H7 (cell line): ENCODE measurements at places on chromosomes 2 and 18.
A peak's percentile ranks its signal among the peaks of the same experiment; 100 is the strongest.

GRCh38 chr2:79627237-79627636 lies 114.4 kb downstream of the CTNNA2 start:
- no peak for DNase-seq

DNA sequence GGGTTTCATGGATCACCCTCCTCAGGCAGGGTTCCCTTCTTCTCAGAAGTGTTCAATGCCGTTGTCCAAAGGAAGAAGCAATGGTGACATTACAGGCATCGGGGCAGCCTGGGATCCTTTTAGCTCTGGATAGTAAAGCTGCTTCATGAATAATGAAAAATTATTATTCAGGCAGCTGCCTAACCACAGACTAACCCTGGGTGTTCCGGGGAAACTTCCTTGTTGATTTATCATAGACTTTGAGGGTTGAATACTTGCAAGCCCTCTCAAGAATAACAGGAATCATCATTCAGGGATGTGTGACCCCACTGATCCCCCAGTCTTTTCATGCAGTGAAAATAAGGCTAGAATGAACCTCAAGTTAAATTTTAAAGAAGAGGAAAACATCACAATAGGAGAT lies 419.4 kb downstream of the MEIS1 start:
- DNase-seq, result no peak

DNA sequence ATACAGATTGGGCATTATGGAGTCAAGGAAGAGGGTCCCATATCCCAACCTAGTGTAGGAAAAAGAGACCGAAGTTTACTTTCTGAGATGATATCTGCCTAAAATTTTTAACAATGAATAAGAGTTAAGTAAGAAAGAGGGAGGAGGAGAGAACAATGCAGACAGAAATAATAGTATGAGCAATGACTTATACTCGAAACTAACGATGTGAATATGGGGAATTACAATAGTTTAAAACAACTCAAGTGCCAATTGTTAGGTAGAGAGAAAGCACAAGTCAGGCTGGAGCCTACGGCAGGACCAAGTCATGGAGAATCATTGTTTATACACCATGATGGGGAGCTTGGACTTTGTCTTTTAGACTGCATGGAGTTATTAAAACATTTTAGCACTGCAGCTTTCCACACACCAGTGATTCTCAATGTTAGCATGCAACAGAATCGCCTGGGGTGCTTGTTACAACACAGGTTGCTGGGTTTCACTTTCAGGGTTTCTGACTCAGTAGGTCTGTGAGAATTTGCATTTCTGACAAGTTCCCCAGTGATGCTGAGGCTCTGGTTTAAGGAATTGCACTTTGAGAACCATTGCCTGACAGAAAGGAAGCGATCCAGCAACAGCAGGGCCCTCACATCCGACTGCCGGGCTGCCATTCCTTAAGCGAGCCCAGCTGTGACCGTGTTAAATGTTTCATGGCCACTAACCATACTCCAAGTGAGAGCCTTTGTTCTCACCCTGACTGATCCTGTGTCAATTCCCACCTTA lies 511.2 kb downstream of the DCDC2C start:
- no peak for DNase-seq

DNA sequence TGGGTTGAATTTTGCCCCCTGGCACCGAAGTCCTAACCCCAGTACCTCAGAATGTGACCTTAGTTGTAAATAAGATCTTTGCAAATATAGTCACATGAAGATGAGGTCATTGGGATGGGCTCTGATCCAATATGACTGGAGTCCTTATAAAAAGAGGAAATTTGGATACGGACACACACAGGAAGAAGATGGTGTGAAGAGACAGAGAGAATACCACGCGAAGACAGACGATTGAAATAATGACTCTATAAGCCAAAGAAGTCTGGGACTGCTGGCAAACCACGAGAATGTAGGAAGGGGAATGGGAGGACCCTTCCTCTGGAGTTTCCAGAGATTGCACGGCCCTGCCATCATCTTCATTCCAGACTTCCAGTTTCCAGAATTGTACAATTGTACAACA lies 98.6 kb downstream of the CPO start:
- DNase-seq, result no peak

- DNase-seq, result no peak
Measured at GRCh38 chr18:31057051-31057450, 14.5 kb upstream of the DSC3 start.

GRCh38 chr18:25365242-25365641 lies 13.3 kb upstream of the ZNF521 start:
- DNase-seq, result no peak

GRCh38 chr2:136530146-136530545 lies 235.2 kb upstream of the THSD7B start:
- DNase-seq, result no peak

DNA sequence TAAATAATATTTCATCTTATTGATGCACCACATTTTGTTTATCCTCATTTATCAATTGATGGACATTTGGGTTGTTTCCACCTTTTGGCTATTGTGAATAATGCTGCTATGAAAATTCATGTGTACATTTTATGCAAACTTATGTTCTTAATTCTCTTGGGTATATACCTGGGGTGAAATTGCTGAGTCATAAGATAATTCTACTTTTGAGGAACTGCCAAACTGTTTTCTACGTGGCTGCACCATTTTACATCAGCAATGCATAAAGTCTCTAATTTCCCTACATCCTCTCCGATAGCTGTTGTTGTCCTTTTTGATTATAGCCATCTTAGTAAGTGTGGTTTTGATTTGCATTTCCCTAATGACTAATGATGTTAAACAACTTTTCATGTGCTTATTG lies 116.5 kb upstream of the DLX2 start:
- DNase-seq, result no peak

DNA sequence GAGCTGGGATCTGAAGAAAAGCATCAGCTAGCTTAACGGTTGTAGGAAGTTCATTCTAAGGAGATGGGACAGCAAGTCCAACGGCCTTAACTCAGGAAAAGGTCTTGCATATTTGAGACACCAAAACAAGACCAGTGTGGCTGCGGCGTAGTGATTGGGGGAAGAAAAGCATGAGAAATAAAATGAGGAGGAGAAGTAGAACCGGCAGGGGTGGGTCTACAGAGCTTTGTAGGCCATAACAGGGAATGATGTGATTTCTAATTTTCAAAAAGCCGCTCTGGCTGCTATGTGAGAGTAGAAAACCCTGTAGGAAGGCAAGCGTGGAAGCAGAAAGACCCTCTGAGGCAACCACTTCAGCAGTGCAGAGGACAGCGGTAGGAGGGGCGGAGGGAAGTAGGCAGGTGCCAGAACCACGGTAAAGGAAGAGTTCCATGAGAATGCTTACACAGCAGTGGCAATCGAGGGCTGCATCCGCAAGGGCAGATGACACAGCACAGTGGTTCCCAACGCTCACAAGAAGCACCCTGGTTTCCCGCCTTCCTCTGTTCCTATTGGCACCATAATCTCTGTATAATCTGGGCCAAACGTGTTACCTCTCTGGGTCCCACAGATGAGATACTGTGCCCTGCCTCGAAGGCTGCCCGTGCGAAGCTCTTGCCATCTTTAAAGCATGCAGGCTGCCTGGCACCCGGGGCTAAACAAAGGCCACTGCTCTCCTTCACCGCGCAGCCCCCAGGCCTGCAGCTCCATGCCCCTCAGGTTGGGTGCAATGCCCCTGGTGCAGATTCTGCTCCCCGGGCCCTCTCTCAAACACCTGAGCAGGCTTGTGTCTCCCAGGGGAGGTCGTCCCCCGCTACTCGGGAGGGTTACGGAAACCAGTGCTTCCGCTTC lies 795 bp downstream of the ANKRD39 start:
- DNase-seq, result peak; percentile 78

GRCh38 chr2:36300697-36301096 lies 54.9 kb upstream of the CRIM1 start:
- DNase-seq, result no peak

- no peak for DNase-seq
Measured at GRCh38 chr2:177051278-177051677, 161.3 kb upstream of the HNRNPA3 start.

- no peak for DNase-seq
Measured at GRCh38 chr2:6297238-6297637, 568.5 kb downstream of the CMPK2 start.

DNA sequence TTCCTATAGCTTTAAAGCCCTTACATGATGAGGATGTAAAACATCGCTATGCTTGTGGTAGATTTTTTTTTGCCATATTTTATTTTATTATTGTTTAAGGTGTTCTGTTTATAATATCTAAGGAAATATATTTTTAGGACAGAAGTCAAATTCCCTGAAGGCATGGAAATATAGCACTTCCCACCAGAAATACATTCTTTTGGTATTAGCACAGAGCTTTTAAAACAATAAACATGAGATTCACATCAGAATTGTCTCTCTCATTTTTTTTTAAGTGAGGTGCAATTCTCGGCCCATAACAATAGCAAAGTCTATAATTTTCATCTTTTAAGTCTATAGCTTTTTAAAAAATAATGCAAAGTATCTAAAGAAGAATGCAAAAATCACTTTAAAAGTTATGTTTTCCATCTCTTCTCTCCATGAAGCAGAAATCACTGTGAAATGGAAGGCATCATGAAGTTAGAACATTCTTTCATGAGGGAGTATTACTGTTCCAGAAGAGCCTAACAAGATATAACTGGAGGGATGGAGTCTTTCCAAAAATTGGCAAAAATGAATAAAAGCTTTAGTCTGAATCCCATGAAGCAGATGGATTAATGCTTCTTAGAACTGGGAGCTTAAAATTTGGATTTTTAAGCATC lies 283.6 kb upstream of the TRIB2 start:
- DNase-seq, result no peak

DNA sequence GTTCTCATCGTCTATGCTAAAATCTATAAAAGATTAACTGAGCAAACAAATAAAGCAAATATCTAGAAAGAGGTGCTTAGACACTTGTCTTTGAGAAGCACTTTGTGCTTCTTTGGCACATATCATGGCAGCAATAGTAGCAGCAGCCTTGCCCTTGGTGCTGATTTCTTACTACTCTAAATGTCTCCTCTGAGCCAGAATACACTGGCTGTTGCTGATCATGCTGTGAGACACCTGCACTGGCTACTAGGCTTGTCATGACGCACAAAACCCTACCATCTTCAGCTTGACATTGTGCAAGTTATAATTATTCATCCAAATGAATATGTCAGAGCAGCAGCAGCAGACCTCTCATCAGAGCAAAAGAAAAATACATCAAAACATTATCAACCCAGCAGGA lies 46.7 kb downstream of the FANCL start:
- DNase-seq, result no peak

DNA sequence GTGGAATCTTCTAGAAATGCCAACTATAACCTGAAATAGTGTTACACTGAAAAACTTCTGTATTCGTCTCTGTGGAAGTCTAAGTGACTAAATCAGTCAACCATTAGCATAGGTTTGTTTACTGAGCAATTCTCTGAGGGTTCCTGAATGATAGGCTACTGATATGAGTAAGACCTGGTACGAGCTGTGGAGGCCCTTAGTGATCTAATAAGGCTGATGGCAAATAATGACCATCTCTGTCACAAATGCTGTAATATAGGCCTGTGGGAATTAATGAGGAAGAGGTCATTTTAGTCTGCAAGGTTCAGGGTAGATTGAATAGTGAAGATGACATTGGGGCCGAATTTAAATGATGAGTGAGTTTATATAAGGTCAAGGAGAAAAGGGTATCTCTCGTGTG lies 82.5 kb downstream of the MGAT5 start:
- DNase-seq, result no peak

- no peak for DNase-seq
Measured at GRCh38 chr2:45963816-45964215, 312.3 kb downstream of the PRKCE start.

DNA sequence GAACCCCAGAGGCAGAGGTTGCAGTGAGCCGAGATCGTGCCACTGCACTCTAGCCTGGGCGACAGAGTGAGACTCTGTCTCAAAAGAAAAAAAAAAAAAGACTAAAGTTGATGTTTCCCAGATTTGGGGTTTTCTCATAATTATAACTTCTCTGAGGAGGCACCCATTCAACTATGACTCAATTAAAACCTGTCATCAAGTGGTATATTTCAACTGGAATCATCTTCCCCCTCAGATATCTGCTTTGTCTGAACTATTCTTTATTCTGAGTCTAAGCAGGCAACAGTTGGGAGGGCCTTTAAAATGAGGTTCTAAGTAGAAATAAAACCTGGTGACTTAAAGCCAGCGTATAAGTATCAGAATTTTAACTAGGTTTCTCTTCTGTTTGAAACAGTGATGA lies 88.5 kb downstream of the PTRHD1 start:
- DNase-seq, result no peak

- no peak for DNase-seq
Measured at GRCh38 chr2:44181648-44182047, 13.0 kb downstream of the PPM1B start.

- no peak for DNase-seq
Measured at GRCh38 chr18:10011061-10011460, 97.2 kb downstream of the VAPA start.

GRCh38 chr18:34292594-34292993 lies 67.9 kb upstream of the NOL4 start:
- DNase-seq, result no peak

- DNase-seq, result no peak
Measured at GRCh38 chr18:3060667-3061580, 48.0 kb upstream of the LPIN2 start.

- no peak for DNase-seq
Measured at GRCh38 chr2:10906926-10907625, 4.7 kb upstream of the KCNF1 start.

DNA sequence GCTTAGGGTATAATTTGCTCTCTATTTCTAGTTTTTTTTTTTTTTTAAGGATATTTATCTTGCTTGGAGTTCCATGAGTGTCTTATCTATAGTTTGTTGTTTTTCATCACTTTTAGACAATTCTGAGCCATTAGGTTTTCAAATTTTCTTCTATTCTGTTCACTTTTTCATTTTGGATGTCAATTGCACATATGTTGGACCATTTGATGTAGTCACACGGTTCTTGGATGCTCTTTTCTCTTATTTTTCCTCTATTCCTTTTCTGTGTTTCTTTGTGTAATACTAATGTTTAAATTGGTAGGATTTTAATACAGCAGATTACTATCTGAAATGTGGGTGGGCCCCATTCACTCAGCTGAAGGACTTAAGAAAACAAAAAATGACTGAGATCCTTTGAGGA lies 292.6 kb downstream of the CALCRL start:
- no peak for DNase-seq

GRCh38 chr2:237998530-237998929 lies 31.7 kb downstream of the UBE2F start:
- no peak for DNase-seq

DNA sequence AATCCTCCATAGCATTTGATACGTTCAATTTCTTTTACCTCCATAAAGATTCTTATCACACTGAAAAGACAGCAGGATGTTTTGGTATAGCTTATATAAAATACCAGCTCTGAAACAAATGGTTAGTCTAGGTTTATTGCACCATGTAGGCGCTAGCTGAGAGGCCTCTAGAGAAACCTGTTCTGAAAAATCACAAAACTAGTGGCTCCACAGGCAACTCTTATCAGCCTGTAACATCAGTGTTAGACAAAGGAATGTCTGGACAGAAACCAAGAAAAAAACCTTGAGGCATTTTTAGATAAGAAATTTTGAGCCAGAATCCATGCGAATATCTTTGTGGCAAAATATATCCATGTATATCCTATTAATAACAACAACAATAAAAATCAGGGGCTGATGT lies 440.4 kb upstream of the MAP2 start:
- DNase-seq, result no peak
